ENCODE measurements at places on chromosomes 16 and 17.

DNA sequence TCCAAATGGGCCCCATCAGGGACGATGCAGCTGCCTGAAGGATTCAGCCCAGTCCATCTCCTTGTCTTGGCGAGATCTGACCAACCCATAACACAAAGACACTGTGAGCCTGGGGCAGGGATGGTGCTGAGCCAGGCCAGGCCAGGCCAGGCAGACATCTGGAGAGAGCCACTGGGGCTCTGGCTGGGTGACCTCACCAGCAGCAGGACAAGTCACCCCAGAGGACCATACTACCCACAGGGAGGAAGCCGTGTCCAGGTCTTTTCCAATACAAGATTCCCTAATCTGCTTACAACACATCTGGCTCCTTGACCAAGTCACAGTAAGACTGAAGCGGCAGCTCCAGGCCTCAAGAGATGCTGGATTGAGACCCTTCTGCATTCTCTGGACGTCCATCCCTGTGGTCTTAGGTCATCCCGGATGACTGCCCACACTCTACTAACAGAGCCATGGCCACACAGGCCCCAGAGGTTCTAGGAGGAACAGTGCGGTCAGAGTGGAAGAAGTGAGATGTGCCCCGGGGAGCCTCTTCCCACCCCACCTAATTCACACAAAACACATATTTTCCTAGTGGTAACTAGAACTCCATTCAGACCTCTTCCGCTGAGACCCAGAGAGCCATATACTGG lies 81.8 kb upstream of the RCVRN start:
- no peak for DNase-seq

DNA sequence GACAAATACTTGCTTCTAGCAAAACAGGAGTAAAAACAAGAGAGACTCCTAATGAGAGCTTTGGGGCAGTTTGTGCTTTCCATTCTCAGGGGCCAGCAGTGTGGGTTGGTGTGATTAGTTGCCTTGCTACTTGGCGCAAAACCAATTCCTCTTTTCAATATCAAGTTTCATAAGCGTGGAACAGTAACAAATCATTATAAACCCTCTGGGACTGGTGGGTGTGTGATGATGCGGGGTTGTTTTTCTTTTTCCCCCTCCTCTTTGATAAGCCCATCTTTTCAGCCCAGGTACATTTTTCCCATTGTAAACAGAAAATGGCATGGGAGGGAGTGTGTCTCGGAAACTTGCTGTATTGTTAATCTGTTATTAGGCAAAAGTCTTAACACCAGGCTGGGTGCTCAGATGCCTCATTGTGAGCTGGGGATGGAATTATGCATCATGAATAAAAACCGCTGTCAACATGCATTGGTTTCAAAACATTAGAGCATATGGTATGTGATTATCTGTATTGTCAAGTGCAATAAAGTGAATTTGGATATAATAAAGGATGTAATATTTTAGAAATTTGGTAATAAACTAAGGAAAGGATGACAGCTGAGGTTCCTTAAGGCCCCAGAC lies 166.4 kb downstream of the CCDC182 start:
- no peak for DNase-seq

DNA sequence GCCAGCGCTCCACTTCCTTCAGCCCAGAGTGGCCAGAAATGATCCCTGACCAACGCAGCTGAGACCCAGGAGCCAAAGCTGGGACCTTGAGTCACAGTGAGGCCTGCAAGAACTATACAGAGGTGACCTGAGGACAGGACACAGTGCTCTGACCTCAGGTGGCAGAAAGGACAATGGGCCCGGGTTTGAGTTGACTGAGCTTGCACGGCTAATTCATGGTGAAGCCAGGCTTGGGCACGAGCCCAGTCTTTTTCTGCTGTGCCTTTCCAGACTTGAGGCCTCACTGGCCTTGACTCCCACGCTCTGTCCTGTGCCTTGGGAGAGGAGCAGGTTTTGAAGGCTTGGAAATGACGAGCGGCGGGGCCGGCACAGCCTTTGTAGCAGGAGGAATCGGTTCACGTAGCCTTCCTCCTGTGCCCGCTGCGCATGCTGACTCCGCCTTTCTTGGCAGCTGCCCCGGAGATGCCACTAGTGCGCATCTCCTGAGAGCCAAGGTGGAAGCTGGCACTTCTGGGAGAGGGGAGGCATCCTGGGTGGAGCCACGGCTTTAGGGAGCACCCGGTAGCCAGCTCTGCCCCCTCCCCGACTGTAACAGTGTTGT lies 34.9 kb downstream of the NDEL1 start:
- DNase-seq: no peak

GRCh38 chr17:17120294-17120693 lies 78.0 kb downstream of the MPRIP start:
- no peak for DNase-seq

DNA sequence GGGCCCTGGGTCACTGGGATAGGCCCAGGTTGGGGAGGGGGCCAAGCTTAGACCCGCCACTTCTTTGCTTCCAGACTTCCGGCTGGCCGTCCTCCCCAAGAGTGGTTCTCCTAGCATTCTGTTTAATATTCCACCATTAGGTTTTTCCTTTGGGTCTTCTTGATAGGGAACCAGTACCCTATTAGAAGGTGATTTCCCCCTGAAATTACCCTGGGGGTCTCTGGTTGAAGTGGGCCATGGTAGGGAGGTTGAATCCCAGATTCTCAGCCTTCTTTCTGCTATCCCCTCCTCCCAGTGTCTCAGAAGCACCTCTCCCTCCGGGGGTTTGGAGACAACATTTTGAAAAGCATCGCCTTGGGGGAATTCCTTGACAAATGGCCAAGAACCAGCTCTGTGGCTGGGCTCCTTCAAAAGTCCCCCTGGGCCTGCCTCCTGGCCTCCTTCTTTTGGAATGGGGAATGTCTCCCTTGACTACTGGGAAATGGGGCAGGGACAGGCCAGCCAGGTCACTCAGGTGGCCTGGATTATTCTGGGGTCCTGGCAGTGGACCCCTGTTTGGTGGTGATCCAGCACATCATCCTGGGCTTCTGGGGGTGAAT lies 5.7 kb downstream of the LASP1 start:
- no peak for DNase-seq

DNA sequence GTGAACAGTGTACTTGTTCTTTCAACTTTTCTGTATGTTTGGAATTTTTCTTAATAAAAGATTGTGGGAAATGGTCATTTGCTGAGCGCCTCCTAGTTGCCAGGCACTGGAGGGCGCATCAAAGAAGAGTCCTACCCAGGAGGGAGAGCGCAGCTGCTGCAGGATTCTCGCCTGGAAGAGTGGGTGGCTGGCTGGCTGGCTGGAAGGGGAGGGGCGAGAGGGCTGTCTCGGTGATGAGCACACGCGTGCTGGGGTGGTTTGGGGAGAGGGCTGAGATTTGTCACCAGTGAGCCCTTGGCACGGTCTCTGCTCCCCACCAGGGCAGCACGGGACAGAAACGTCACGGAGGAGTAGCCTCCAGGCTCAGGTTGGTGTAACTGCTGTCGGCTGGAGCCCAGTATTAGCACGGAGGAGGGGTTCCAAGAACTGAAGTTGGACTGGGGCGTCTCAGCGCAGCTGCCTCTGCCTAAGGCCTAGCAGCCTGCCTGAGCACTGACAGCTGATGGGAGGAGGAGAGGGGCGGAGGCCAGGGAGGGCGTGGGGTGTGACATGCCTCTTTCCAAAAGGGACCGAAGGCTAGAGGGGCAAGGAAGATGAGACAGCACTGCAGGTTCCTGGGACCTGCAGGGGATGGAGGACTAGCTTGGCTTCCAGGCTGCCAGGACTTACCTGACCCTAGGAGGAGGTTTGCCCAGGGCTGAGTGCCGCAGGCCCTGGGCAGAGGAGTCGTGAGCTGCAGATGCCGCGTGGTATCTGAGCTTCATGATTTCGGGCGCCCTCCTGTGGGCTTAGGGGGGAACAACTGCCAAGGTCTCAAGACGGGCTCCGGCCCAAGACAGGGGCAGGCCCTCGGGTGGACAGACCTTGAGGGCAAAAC lies 5.7 kb downstream of the LDHD start:
- peak; percentile 89 for DNase-seq

DNA sequence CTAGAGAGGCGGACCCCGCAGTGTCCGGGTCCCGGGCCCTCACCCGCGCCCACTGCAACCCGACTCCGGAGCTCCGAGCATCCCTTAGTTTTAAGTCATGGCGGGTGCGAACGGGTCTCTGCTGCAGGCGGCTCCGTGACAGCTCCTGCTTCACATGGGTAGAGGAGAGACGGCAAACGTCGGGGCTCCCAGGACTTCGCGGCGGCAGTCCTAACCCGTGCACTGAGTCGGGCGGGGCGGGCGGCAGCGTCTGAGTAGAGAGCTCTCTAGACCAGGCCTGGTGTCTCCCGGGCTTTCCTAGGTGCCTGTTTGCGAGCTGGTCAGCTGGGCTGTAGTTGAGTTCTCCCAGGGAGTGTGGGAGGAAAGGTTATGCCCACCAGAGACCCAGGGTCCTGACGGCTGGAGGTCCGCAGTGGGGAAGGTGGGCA lies 345 bp downstream of the TSC2 start:
- DNase-seq: no peak

DNA sequence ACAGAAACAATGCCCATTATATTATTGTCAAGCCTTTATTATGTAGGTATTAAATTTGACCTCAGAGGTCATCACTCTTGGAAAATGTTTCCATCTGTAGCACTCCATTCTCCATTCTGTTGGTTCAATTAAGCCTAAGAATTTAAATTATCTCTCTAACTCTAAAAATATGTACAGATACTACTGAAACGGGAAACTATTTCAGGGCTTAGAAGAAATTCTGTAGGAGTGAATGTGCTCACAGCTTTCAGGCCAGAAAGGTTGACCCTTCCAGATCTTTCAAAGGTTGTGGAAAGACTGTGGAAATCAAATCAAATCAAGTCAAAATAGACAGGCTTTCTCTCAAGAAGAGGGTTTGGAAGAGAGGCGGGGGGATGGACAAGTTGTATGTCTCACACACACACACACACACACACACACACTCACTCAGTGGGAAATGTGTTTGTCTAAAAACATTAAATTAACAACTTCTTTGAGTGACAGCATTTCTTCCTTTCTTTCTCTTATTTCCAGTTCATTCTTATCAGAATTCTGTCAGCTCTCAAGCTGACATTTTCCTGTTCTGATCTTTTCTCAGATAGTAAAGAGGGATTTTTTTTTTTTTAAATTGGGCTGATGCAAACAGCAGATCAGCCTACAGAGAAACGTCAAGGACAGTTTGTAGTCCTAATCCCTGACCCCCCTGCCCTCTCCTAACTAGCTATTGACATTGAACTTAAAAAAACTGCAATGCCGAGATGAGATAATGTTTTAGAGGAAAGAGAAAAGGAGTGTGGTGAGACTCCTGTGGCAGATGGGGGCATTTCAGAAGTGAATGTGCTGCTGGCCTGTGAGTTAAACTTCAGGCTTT lies 139.0 kb upstream of the ZFHX3 start:
- no peak for DNase-seq

DNA sequence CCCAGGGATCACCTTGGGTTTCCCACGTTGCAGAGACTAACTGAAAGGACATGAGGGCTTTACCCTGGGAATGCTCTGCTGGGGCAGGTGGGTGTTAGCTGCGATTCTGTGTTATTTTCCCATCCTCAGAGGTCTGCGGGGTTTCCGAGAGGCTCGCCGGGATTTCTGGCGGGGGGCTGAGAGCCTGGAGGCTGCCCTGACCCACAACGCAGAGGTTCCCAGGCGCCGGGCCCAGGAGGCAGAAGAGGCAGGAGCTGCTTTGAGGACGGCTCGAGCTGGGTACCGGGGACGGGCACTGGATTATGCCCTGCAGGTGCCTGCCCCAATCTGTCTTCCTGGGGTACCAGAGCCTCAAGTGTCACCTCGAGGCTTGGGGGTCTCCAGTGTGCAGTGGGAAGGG lies 6.9 kb downstream of the ACAP1 start:
- no peak for DNase-seq

- no peak for DNase-seq
Measured at GRCh38 chr16:71338632-71339031, 19.9 kb upstream of the CALB2 start.

- no peak for DNase-seq
Measured at GRCh38 chr17:38571833-38572668, 33.7 kb downstream of the SRCIN1 start.

- DNase-seq: peak; percentile 64
Measured at GRCh38 chr16:67504031-67505021, 21.0 kb upstream of the AGRP start.

DNA sequence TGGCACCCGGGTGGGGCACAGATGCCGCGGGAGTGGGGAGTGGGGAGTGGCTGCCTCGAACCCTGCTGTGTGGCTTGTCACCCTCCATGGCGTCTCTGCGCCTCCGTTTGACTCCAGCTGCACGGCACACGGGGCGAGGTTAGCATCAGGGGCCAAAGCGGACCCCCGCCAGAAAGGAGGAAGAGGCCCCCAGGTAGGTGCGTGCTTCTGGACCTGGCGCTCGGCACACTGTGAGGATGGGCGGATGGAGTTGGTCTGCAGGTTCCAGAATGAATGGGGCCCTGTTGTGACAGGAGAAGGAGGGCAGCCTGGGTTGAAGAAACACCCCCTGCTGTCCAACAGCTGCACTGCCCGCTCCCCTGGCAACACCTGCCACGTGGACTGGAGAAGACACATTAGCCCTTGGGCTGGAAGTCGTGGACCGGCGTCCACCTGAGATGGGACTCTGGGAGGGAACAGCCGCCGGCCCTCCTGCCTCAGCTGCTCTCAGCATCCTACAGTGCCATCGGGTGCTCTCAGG lies 9.4 kb upstream of the FASN start:
- DNase-seq: peak; percentile 30

DNA sequence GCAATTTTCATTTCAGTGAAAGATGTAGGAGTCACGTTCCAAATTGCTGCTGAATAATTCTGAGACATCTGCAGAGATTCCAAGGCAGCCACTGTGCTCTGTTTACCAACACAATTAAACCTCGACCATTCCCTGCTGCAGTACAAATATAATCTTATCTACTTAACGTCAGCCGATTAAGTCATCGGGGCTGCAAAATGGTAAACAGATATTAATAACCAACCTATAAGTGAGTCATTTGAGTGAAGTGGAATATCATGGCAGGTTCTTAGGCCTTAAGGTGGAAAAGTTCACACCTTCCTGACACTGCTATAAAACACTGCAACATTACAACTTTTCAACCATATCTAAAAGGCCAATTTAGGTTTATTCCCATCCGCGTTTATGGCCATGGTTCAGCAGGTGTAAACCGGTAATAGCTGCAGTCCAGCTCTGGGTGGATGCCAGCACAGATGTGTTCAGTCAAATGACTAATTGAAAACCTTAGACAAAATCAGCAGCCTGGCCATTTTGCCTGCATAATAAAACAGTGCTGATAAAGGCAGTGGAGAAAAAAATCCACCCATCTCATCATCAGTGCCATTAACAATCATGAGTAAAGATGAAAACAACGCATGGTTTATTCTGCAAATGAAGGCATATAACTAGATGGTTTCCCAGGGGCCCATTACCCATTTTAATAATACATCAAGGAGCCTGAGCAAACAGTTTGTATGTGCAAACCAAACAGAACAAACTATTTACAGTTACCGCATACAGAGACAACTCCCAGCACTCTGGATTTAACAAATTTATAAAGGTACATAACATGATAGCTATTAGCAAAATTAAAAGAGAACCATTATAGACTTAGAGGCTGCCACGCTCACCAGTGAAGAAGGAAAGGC lies 202.9 kb upstream of the IRX3 start:
- DNase-seq: no peak
